WTC11 (cell line): ENCODE measurements at places on chromosomes 7 and 10. TPM values are rescaled to one million over a fixed set of nuclear protein-coding genes. Genes with fewer than 3 reads are reported as not detected.

The ANKRD7 gene
- total RNA-seq, result 1.7 to 3.5 TPM (median 1.9 TPM) in 3 replicates

The STX1A gene
- total RNA-seq, result 17.7 to 20.4 TPM (median 18.5 TPM) in 3 replicates

The CLRN3 gene
- total RNA-seq, result not detected in 3 replicates

The VWDE gene
- total RNA-seq, result 21.0 to 25.1 TPM (median 23.1 TPM) in 3 replicates

The ASAH2 gene
- total RNA-seq, result 2.3 to 5.9 TPM (median 4.1 TPM) in 3 replicates

The TUBAL3 gene
- 0.15 to 0.25 TPM in 2 of 3 replicates, not detected in the other for total RNA-seq

The MBL2 gene
- not detected in 3 replicates for total RNA-seq

The FKBP9 gene
- 11.0 to 18.0 TPM (median 12.7 TPM) in 3 replicates for total RNA-seq
